Stimulated activated CD8-positive, alpha-beta memory T cell treated with anti-CD3 and anti-CD28 coated beads, Interleukin-4, amount 100 ng/mL, for 4 hours (primary cell): ENCODE measurements at places on chromosomes 12 and 14.

DNA sequence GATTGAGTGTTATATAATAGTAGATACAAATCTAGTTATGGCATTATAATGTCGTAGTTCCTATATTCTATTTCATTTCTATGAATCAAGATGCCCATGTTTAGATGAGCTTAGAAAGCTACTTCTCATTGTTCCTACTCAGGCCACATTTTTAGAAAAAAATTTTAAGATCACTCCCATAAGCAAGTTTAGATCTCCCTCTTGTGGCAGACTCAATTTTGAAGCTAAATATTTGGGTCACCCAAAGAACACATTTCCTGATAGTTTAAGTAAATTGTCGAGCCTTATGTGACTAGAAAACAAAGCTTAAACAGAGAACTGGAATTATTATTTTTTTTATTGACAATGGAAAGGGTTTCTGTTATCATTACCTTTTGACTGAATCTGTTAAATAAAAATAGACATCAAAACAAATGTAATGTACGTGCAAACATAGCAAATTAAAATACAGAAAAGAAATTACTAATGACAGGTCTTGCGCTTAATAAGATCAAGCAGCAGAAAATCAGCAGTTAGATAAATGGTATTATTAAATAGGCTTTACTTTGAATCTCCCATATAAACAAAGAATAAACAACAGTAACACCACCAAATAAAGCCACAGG lies 180.2 kb downstream of the ACSS3 start:
- no peak for DNase-seq

DNA sequence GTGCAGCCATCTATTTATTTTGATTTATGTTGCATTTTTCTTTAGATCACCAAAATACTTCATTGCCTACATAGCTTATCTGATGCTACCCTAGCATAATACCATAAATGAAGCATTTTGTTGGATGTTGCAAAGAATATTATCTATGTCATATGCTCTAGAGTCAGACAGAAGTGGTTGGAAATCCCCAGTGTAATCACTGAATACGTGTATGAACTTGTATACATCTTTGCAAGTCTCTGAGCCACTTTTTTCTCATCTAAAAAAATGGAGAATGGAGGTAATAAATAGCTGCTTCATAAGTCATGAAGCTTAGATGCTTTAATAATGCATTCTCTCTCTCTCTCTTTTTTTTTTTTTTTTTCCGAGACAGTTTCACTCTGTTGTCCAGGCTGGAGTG lies 18.5 kb downstream of the EVL start:
- DNase-seq = no peak

DNA sequence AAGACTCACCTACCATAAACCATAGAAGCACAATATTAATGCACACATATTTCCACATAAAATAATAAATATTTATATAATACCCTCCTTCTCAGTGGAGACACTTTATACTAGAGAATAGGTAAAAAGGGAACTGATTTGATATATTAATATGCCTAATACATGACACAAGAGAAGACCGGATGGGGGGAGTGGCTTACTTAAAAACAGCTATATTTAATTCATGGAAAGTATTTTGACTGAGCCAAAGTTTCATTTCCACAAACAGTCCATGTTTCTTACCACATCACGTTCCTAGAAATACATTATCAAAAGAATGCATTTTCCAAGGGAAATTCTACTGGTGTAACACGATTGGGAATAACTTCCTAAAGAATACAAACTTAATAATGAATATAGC lies 63.4 kb downstream of the ITPR2 start:
- DNase-seq = no peak

- no peak for DNase-seq
These were observed 34.7 kb downstream of the COX8C start for GRCh38 chr14:93381644-93382043.

- no peak for DNase-seq
These were observed 136.0 kb downstream of the MSRB3 start for GRCh38 chr12:65414526-65414925.
